ENCODE measurements at places on chromosomes 3 and 15.

DNA sequence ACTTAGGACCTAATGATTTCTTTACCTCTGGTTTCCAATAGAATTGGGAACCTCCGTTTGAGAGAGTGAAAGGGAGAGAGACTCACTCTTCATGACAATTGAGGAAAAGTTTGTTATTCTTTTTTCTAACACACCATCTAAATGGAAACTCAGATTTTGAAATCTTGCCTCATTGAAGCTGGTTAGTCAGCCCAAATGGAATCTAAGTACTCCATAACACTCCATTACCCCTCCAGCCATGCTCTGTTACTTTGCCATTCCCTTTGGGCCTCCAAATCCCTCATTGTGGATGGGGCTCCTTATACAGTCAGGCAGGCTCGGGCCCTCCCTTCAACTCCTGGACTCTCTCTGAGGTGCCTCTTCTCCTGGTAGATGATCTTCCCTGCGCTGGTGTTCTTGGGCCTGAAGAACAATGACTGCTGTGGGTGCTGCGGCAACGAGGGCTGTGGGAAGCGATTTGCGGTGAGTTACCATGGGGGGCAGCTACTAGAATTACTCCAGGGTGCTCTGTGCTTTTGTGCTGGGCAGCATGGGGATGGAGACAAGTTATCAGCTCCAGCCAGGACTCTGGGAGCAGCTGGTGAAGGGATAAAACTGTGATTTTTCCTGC lies 1.1 kb downstream of the TM4SF4 start:
- no peak for DNase-seq

DNA sequence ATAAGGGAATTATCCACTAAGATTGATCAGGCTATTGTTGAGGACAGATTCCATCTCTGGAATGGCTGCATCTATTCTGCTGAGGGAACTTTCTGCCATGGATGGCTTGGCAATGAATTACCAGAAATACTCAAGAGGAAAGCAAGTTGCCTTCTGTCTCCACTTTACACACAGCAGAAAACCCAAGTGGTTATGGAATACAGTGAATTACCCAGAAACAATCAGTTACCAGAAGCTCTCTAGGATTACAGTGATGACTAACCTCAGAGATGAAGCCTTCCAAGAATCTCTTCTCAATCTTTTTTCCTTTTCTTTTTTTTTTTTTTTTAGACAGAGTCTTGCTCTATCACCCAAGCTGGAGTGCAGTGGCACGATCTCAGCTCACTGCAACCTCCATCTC lies 183.3 kb downstream of the WDR76 start:
- no peak for DNase-seq

DNA sequence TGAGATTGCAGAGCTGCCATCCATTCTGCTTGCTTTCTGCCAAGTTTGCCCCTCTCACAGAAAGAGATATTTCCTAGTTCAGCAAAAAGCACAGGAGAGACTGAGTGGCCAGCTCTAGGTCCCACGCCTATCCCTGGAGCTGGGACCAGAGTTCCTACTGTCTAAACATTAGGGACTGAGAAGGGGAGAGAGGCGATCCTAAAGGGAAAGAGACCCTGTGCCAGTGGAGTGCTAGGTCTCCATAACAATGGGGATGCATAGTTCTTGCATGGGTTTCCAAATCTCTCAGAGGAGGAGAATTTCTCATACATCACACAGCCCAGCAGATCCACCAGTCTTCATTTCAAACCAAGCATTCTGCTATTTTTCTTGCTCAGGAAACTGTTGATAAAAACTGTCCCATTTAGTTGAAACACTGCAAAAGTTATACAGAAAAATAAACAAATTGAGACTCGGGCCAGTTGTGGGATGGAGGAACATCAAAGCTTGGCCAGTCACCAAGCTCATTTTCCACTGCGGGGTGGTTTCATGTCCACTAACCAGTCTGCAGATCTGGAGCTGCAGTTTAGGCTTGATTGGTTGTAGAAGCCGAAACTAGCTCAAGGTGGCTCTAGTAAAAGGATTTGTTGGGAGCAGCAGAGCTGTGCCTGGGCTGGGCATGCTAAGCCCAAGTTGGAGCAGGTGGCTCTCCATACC lies 62.7 kb downstream of the EEFSEC start:
- no peak for DNase-seq

GRCh38 chr15:69849232-69849610 lies 248.5 kb downstream of the TLE3 start:
- no peak for DNase-seq

DNA sequence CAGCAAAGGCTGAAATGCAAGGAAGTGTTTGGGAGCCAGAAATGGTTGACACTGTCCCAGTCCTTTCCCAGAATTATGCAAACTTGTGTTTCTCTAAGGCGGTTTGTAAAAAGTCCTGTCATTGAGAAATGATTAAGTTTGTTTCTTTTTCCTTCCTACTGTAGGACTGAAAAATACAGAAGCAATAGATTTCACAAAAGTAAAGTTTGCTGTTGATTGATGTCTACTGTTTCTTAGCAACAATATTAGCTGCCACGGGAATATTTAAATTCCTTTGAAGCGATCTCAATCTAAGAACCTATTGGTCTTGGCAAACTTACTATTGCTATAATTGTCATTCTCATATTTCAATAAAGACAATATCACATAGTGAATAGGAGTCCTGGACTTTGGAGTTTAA lies 100.7 kb upstream of the IL12A start:
- no peak for DNase-seq

- DNase-seq, result no peak
These were observed 18.5 kb downstream of the IGF1R start for GRCh38 chr15:98666841-98667240.

GRCh38 chr15:60418096-60418495 lies 20.3 kb upstream of the ANXA2 start:
- DNase-seq, result no peak

DNA sequence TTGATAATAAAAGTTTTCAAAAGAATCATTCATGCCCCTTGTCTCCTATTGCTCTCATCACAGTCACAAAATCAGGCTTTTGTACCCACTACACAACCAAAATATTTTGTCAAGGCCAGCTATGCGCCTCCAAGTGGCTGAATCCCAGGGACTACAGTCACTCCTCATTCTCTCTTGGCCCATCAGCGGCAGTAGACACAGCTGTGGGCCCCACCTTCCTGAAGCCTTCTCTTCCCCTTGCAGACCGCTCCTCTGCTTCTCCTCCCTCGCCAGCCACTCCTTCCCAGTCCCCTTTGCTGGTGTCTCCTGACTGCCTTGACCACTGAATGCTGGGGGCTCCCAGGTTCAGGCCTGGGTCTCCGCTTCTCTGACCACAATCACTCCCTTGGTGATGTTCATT lies 52.1 kb downstream of the LSM3 start:
- DNase-seq, result no peak

DNA sequence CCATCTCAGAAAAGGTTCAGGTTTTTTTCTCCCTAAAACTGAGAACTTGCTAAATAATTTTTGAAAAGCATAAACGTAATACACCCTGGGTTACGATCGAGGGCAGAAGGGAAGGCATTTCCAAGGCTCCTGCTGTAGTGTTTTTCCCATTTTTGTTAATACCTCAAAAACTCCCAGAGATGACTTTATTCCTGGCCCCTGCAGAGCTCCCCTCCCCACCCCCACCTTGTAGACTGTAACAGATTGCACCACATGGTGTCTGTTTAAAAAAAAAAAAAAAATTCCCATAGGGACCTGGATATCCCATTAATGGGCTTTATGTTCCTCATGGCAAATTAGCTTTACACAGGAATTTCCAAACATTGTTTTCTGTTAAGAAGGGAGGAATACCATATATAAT lies 38.2 kb downstream of the FEZF2 start:
- no peak for DNase-seq

GRCh38 chr3:4250064-4250463 lies 53.1 kb upstream of the SETMAR start:
- no peak for DNase-seq

- no peak for DNase-seq
These were observed 772.4 kb upstream of the NR2F2 start for GRCh38 chr15:95558131-95558530.

- DNase-seq, result no peak
These were observed 153.2 kb downstream of the WNT5A start for GRCh38 chr3:55333923-55334322.

DNA sequence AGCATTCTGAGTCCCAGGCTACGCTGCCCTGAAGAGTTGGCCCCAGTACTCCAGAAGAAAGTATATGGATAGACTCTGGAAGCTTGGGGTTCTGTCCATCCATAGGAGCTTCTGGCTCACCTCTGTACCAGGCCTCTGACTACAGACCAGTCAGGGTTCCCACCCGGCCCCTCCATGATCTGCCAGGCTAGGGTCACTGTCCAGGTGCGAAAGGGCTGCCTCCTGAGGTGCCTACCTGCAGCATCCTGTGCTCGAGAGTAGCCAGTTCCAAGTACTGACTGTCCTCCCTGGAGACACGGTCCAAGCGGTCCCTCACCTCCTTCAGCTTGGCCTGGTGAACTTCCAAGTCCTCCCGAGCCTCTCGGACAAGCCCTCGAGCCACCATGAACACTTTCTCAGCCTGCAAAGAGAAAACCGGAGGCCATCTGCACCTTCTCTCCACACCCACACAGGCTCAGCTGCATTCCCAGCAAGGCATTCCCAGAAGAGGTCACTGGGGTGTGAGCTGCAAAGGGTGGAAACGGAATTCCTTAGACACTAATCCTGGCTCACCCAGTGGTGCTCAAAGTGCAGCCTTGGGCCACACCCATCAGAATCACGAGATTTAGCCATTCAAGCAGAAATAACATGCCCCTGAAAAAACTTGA lies 3.7 kb upstream of the PLXNB1 start:
- no peak for DNase-seq

DNA sequence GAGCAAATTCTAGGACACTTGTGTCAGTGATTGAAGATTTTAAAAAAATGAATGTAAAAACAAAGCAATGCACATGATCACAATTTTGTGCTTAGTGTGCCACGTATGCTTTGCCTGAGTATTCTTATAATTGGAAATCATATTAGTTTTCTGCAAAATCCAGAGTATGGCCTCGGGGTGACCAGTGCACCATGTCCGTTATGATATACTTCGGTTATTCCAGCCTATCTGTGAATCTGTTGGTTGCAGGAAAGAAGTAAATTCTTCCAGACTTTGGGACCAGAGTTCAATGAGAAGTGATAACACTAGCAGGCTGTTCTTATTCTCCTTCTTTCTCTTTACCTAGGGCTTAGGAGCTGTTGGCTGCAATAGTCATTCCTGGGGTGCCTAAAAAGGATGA lies 152.0 kb upstream of the TMC3 start:
- no peak for DNase-seq

GRCh38 chr3:55282994-55283393 lies 204.1 kb downstream of the WNT5A start:
- no peak for DNase-seq

DNA sequence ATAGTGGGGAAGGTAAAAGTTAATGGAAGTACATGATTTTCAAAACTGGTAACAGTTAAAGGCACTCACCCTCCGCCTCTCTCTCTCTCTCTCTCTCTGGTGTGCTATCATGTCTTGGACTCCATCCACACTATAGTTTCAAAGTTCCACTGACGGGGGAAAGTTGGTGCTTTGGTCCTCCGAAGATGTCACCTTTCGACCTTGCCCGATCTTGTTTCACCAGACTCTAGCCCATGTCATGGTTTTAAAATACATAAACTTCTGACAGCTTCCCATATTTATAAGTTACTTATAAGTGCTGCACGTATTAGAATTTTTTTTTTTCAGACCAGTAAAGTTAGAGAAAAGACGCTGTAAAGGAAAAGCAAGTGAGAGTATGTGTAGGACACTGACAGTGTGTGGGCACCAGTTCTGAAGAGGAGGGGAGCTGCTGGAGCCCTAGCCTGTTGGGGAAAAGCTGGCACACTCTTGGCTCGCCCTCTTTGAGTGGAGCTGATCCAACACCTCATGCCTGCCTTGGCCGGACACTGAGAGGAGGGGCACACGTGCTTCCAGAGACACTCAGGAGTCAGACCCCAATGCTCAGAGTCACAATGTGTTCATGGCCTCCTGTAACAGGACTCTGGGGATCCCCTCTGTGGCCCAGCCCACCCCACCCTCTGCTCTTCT lies 200.5 kb upstream of the TPM1 start:
- no peak for DNase-seq

DNA sequence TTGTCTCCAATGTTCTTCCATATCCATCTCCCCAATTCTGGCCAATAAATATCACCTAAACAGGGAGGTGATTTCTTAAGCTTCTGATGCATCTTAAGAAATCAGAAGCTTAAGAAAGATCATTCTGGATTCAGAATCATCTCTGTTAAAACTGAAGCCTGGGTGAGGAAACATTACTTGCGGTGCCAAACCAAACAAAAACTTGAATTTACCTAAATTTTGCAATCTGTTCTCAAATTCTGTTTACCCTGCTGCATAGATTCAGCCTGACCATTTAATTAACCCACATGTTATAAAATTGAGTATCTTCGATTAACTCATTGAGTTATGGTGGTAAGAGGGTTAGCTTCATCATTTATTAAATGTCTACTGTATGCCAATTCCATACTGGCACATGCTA lies 204.4 kb upstream of the ZNF385D start:
- DNase-seq, result no peak

DNA sequence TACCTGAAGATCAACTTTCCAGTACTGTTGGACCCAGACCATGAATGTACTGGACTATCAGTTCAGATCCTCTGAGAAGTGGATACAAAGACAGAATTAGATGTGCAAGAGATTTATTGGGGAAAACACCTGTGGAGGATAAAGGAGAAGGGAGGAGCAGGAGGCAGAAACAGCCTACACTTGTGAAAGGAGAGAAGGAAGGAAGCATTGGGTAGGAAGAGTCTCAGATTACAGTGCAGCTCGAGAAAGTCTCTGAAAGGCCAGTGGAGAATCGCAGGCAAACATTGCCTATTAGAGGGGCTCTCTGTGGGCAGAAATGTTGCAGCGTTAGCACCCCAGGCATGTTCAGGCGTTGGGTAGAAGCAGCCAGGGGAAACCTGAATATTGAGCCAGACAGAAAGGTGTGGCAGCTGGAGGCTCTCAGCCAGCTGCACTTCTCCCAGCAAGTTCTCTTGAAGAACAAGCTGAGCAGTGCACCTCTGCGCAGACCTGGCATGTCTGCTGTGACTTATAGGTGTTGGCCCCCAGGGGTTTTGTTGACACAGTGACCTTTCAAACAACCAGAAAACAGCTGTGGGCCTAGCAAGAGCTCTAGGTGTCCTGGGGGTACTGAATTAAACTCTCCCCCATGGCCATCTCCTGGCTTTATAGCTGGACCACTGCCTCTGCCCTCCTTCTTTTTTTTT lies 7.0 kb downstream of the CHST14 start:
- no peak for DNase-seq

GRCh38 chr3:26675336-26675735 lies 52.8 kb downstream of the LRRC3B start:
- no peak for DNase-seq

GRCh38 chr3:183613366-183614285 lies 21.8 kb upstream of the KLHL24 start:
- DNase-seq, result no peak

DNA sequence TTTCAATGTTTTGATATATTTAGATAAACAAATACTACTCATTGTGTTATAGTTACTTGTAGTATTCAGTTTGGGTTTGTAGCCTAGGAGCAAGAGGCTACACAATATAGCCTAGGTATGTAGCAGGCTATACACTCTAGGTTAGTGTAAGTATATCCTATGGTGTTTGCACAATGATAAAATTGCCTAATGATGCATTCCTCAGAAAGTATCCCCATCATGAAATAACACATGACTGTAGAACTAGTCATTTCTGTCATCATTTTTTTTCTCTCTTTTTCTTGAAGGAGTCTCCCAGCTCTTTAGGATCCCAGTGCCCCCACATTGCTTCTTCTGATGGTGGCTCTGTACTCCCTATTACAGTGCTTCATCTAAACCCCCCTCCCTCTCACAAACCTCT lies 157.7 kb upstream of the CADPS start:
- DNase-seq, result no peak
